ENCODE measurements at places on chromosomes 13 and 19. TPM values are rescaled to one million over a fixed set of nuclear protein-coding genes. Genes with fewer than 3 reads are reported as not detected.
A peak's percentile ranks its signal among the peaks of the same experiment; 100 is the strongest.

DNA sequence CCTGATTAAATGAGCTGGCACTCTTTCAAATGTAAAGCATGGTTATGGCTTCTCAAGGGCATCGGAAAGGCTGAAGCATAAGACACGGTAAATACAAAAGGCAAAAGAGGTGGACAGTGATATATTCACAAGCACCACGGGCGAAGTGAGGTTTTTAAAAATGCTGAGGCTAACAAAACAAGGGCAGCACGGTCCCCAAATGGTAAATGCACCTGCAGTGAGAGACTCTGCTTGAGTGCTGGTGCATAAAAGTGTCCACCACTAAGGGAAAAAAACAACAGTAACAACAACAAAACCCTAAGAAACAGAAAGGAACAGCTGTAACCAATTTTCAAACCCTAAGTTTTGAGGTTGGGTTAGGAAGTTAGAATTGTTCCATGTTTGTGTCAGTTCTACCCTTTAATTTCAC is 234.9 kb downstream of the PCDH9 start:
- DNase-seq, result no peak

The APOC4 gene
- not detected for total RNA-seq

GRCh38 chr13:37934339-37935191 is 65.0 kb upstream of the TRPC4 start:
- no peak for DNase-seq

DNA sequence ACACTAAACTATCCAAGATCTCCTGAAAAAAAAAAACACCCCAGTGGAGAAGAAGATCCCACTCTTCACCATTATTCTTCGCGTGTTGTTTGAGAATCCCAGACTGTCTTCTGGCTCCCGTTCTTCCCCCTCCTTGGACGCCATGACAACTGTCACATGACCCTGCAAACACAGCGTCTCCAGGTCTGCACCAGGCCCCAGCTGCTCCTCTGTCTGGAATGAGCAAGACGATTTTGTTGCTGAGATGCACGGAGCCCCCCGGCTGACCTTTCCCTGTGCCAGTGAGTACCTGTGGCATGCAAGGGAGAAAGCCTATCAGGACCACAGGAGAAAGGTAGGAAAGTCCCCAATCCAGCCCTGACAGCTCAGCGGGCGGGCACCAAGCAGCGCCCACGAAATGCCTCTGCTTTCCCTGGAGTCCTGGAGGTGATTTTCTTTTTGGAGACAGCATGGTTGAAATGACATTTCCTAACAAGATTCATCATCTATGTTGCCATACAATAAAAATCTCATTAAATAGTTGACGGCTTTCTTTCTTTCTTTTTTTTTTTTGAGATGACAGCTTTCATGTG is at the start of gene CFAP97D2:
Gene CFAP97D2 (plus strand): TSS at position 171 of the 572 bp plus-strand sequence. CDS start 74 bp downstream, at position 245.
- DNase-seq, result no peak

DNA sequence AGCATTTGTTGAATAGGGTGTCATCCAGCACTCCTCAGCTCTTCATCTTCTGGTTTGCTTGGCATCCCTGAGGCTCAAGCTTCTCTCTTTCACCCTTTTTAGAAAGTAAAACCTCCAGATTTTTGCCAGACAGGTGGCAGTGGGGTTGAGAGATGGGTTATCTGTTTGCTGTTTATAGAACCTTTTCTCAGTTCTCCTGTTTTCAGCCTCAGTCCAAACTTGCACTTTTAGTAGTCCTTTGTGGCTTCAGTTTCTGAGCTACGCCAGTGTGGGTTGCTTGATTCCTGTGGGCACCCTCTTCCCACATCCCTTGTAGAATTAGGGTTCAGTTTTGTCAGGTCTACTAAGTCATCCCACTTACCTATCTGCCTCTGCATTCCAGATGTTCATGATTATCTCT is 147.9 kb downstream of the PAN3 start:
- DNase-seq, result no peak

DNA sequence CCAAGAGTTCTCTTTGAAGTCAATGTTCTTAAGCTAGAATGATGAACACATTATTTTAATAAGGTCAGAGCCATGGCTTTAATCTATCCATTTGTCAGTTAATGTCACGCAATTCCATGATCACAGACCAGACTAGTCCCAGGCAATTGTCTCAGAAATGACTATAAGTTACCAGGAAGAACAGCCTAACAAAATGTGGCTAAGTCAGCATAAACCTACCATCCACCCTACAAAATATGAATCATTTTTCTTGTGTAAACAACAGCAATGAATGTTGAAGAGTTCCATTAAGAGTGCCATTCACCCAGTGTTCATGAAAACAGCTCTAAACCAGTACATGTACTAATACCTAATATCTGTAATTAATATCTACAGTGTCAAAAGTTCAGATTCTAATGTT is 127.5 kb downstream of the KCTD12 start:
- DNase-seq, result no peak

The SIGLEC12 gene
- total RNA-seq, result not detected

GRCh38 chr19:38852231-38853044 is 2.7 kb upstream of the HNRNPL start:
- peak; percentile 73 for DNase-seq

The PLPP2 gene
- total RNA-seq, result 0.12 TPM

GRCh38 chr13:73961181-73961580 is 173.0 kb downstream of the KLF12 start:
- DNase-seq, result no peak

The MAB21L1 gene
- total RNA-seq, result not detected

DNA sequence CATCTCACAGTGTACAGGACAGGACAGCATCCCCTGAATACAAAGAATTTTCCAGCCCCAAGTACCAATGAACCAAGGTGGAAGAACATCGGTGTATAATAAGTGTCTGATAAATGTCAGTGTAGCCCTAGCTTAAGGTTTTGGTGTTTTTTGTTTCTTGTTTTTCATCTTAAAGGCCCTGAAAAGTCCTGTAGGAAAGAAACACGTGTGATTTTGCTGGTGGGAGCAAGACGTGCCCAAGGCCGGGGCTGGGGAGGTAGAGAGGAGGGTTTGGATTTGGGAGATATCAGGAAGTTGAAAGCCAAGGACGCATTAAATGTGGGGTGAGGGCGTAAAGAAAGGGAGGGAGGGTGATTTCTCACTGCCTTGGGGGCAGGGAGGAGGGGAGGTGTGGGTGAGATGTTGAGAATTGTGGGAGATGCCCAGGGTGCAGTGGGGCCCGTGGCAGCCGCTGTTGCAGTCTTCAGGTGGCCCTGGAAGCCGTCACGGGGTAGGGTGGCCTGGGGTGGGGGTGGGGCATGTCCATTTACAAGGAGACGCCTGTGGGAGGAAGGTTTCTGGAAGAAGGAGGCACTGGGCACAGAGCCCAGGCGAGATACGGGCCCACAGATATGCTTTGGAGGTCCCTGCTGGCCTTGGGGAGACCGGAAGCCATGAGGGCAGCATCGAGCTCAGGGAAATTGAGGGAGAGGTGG is 6.7 kb downstream of the CAMSAP3 start:
- DNase-seq, result no peak

The CYP4F8 gene
- total RNA-seq, result not detected

DNA sequence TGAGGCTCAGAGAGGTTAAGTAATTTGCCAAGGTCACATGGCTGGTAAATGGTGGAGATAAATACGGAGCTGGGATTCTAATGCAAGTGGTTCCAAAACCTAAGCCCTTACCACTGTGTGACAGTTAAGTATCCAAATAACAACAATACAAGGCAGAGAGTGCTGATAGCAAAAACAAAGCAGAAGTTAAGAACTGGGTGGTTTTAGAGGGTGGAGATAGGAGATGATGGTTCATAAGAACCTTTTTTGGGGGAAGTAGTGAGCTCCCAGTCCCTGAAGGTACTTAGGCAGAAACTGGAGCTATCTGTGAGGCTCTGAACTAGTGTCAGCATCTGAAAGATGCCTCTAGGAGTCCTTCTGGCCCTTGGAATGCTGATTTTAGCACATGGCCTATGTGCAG is 56.2 kb upstream of the UBE2L5 start:
- DNase-seq, result no peak

The ZNF471 gene
- total RNA-seq, result 0.62 TPM

DNA sequence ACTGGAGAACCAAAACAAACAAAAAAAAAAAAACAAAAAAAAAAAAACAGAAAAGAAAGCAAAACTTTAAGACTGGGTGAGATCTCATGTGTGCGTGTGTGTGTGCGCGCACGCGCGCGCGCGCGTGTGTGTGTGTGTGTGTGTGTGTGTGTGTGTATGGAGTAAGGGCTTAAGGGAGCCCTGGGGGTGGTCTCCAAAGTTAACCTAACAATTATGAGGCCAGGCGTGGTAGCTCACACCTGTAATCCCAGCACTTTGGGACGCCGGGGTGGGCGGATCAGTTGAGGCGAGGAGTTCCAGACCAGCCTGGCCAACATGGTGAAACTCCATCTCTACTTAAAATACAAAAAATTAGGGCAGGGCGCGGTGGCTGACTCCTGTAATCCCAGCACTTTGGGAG is 46.7 kb downstream of the CYP4F22 start:
- no peak for DNase-seq

The BCL3 gene
- 231 TPM for total RNA-seq

GRCh38 chr13:98978280-98978679 is 416 bp upstream of the DOCK9 start:
- no peak for DNase-seq

The TNFSF9 gene
- total RNA-seq, result 4.5 TPM

- peak; percentile 97 for DNase-seq
Observed at GRCh38 chr19:1848399-1849131, at the start of gene REXO1. TSS of gene REXO1 (minus strand) at chr19:1848483. CDS start at chr19:1848358, 125 bp downstream.

- no peak for DNase-seq
Observed at GRCh38 chr13:27665333-27665732, 43.6 kb downstream of the POLR1D start.

GRCh38 chr13:105177265-105177900 is 1358.1 kb downstream of the EFNB2 start:
- DNase-seq, result no peak

The ASF1B gene
- total RNA-seq, result 4.6 TPM

DNA sequence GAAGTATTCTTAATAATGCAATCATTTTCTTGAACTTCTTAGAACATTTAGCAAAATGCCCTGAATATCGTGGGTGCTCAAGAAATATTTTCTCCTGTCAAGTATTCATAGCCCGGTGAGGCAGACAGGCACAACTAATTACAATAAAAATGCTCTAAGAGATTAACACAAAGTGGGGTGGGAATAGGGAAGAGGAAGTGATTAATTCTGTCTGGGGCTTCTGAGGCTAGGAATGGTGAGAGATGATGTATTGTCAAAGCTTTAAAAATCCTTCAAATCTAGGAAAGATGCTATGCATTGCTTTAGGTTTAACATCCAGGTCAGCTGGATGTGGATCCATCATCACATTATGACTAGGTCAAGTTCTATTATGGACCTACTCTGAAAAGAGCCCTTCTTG is 66.9 kb upstream of the POSTN start:
- DNase-seq, result no peak

DNA sequence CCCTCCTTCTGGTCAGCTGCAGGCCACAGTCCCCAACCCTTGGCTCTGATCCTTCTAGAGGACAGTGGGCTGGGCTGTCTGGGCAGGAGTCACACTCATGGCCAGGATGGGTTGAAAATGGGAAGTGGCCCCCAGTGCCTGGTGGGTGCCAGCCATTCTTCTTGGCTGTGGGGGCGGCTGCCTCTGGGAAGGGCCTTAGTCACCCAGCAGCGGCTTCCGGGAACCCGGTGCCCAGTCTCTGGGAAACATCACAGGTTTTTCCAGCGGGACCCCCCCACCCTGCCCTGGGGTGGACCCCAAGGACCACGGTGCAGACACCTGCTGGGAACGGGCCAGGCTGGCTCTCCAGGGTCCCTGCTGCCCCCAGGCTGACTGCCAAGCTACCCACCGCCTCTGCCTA is 27.3 kb upstream of the SLC7A10 start:
- no peak for DNase-seq

DNA sequence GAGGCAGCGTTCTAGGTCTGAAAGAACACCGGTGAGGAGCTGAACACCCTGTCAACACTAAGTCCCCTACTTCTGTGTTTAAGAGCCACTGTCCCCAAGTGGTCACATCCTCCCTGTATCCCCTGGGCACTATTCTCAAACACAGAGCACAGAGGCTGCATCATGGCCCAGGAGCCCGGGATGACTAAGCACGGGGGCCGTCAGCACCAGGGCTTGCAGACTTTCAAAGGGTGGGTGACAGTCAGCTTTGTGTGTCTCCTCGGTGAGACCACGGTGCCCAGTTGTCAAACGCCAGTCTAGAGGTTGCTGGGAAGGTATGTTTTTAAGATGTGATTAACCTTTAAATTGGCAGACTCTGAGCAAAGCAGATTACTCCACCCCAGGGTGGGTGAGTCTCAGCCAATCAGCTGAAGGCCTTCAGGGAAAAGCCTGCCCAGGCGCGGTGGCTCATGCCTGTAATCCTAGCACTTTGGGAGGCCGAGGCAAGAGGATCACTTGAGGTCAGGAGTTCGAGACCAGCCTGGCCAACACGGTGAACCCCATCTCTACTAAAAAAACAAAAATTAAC is 8.0 kb downstream of the MAP2K2 start:
- DNase-seq, result no peak

GRCh38 chr13:23915308-23915707 is 18.0 kb upstream of the C1QTNF9B start:
- no peak for DNase-seq

DNA sequence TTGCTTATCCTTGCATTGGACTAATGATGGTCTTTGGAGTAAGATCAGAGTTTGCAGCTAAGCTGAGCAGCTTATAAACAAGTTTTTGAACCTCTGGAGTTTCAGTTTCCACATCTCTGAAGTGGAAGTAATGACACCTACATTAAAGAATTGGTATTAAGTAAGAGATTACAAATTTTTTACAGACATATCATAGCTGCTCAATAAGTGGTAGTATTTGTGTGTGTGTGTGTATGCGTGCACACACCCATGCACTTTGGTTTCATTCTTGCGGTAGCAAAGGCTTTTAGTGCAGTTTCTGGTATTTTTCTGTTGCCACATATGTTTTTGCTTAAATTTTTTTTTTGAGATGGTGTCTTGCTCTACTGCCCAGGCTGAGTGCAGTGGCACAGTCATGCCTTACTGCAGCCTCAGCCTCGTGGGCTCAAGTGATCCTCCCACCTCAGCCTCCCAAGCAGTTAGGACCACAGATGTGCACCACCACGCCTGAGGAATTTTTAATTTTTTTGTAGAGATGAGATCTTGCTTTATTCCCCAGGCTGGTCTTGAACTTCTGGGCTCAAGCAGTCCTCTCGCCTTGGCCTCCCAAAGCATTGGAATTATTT is 4.5 kb downstream of the NAA16 start:
- no peak for DNase-seq

The LPAR2 gene
- 120 TPM for total RNA-seq

GRCh38 chr19:44972802-44973201 is 17.6 kb downstream of the CLPTM1 start:
- DNase-seq, result no peak
